Activated naive CD8-positive, alpha-beta T cell treated with anti-CD3 and anti-CD28 coated beads, Interleukin-2, amount 50 U/mL, for 24 hours (primary cell): ENCODE measurements at places on chromosomes 11 and 22.

- DNase-seq, result no peak
- H3K27me3 ChIP-seq, result peaks cover 38% of the 10 kb centered on the region
- no peaks in the 10 kb centered on the region for H3K36me3 ChIP-seq
Measured at GRCh38 chr22:48486134-48486532, 1341.5 kb downstream of the BRD1 start.

- H3K27ac ChIP-seq, result no peak overlapping the region
- peaks cover 13% of the 10 kb centered on the region for H3K27me3 ChIP-seq
- H3K4me1 ChIP-seq, result no peaks in the 10 kb centered on the region
- DNase-seq, result peak; percentile 30
- H3K4me3 ChIP-seq, result no peak overlapping the region
- no peaks in the 10 kb centered on the region for H3K36me3 ChIP-seq
Measured at GRCh38 chr11:116513894-116514293, 258.9 kb downstream of the BUD13 start.

- no peak overlapping the region for H3K27ac ChIP-seq
- H3K4me3 ChIP-seq, result no peak overlapping the region
- H3K27me3 ChIP-seq, result peaks cover 5% of the 10 kb centered on the region
- H3K36me3 ChIP-seq, result no peaks in the 10 kb centered on the region
- no peak for DNase-seq
Measured at GRCh38 chr11:27973851-27974536, 134.0 kb downstream of the KIF18A start.

- H3K27ac ChIP-seq, result no peak overlapping the region
- H3K27me3 ChIP-seq, result peaks cover 5% of the 10 kb centered on the region
- DNase-seq, result no peak
- no peaks in the 10 kb centered on the region for H3K4me1 ChIP-seq
- no peak overlapping the region for H3K4me3 ChIP-seq
Measured at GRCh38 chr11:112477152-112477551, 216.5 kb upstream of the PLET1 start.

- no peak overlapping the region for H3K27ac ChIP-seq
- peaks cover 10% of the 10 kb centered on the region for H3K4me1 ChIP-seq
- H3K36me3 ChIP-seq, result peaks cover 48% of the 10 kb centered on the region
- DNase-seq, result no peak
Measured at GRCh38 chr22:46829941-46830715, 67.7 kb downstream of the TBC1D22A start.

DNA sequence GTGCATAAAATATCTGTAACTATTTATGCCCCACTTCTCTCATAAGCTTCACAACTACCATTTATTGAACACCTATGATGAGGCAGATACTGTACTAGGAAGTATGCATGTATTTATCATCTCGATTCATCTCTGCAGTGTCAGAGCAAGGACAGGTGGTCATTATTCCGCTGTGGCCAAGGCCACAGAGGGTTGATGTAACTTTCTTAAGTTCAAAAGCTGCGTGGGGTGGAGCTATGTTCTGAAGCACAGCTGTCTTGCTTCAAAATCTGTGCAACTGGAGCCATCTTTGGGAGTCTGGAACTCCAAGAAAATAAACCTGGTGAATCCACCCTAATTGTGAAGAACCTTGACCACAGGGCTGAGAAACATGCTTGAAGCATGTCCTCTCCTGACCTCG lies 60.2 kb upstream of the HMGXB4 start:
- H3K27me3 ChIP-seq, result peaks cover 15% of the 10 kb centered on the region
- no peaks in the 10 kb centered on the region for H3K4me1 ChIP-seq
- no peak overlapping the region for H3K27ac ChIP-seq
- DNase-seq, result no peak
- no peak overlapping the region for H3K4me3 ChIP-seq

GRCh38 chr22:38077096-38077495 lies 6.9 kb downstream of the SLC16A8 start:
- H3K4me3 ChIP-seq, result no peak overlapping the region
- H3K36me3 ChIP-seq, result no peaks in the 10 kb centered on the region
- H3K27me3 ChIP-seq, result peaks cover 22% of the 10 kb centered on the region
- no peak overlapping the region for H3K27ac ChIP-seq
- no peak for DNase-seq

DNA sequence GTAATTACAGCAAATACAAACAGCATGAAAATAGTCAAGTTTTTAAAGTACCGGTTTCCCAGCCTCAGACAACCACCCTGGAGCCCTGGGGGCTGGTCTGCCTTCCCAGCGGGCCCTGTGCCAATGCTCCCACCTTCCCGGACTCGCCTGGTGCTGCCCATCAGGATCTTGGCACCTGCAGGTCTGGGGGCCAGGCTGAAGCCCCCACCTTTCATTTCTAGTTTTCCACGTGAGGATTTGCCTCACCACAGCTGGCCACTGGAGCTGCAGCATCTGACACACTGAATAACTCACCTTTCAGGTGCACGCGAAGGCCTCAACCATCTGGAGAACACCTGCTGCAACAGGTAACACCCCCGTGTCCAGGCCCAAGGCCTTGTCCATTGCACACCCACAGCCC lies 108.7 kb upstream of the THY1 start:
- H3K27me3 ChIP-seq, result peaks cover 7% of the 10 kb centered on the region
- H3K27ac ChIP-seq, result no peak overlapping the region

GRCh38 chr11:17313349-17314231 lies 37.1 kb downstream of the NUCB2 start:
- H3K4me3 ChIP-seq, result no peak overlapping the region
- no peaks in the 10 kb centered on the region for H3K4me1 ChIP-seq
- peaks cover 27% of the 10 kb centered on the region for H3K36me3 ChIP-seq
- H3K27ac ChIP-seq, result no peak overlapping the region
- no peaks in the 10 kb centered on the region for H3K27me3 ChIP-seq

- no peaks in the 10 kb centered on the region for H3K36me3 ChIP-seq
- H3K27ac ChIP-seq, result no peak overlapping the region
- H3K27me3 ChIP-seq, result no peaks in the 10 kb centered on the region
- peak; percentile 12 for DNase-seq
Measured at GRCh38 chr11:95443386-95443785, 212.4 kb upstream of the SESN3 start.

DNA sequence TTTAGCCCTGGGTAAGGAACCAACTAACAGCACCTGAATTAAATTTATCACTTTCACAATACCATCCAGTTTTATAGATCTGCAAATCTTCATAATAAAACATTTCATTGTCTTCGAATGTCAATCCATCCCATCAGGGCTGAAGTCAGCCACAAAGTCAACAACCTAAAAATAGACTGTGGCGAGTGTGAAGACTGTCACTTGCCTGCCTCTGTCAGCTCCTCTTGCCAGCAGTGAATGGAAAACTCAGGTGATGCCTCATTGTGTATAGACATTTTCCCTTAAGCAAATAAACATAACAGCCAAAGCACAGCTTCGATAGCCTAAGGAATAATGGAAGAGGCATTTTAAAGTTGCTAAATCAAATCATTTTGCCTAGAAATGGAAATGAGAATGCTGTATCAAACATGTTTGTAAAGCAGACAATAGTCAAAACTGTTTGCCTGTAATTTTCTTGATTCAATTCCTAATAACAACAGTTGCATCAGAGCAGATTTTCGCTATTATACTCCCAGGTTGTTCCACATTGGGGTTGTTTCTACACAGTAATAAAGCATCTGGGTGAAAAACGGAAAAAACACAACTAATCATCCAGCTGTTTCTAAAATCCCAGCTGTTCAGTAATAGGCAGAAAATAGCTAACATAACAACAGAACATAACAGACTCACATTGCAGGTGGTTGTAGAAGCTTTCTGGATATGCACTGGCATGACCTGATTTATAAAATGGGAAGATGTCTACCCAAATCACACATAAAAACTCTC lies 15.7 kb downstream of the KCNA4 start:
- H3K4me3 ChIP-seq, result no peak overlapping the region
- no peaks in the 10 kb centered on the region for H3K4me1 ChIP-seq
- H3K27me3 ChIP-seq, result no peaks in the 10 kb centered on the region
- H3K36me3 ChIP-seq, result no peaks in the 10 kb centered on the region

GRCh38 chr11:110830747-110831146 lies 118.5 kb upstream of the ARHGAP20 start:
- H3K36me3 ChIP-seq, result no peaks in the 10 kb centered on the region
- no peak overlapping the region for H3K27ac ChIP-seq

DNA sequence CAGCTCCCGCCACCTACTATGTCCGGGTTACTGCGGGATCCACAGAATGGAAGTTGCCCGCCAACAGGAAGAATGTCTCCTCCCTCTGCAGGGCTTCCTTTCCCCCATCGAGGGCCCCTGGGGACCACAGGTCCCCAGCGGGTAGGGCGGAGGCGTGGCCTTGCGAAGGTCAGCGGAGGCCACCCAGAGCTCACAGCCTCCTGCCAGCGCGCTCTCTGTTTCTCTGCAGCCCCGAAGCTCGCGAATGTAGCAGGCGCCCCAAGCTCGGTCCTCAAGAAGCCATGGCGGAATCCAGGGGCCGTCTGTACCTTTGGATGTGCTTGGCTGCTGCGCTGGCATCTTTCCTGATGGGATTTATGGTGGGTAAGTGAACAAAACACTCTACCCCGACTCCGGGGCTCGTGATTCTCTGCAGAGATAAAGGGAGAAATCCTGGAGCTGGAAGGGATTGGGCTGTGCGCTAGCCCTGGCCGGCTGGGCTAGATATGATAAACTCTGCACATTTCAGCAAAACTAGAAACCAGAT lies at the start of gene NAALAD2:
NAALAD2 (plus strand) TSS at position 186 of the 526 bp plus-strand sequence; CDS start at position 282, 96 bp downstream.
- H3K4me3 ChIP-seq, result peak within 1 kb of the TSS; percentile 30
- DNase-seq, result peak; percentile 2
- no peaks in the 10 kb centered on the region for H3K36me3 ChIP-seq
- H3K27me3 ChIP-seq, result peaks cover 46% of the 10 kb centered on the region
- no peak within 1 kb of the TSS for H3K27ac ChIP-seq
- peaks cover 14% of the 10 kb centered on the region for H3K4me1 ChIP-seq

GRCh38 chr22:46803031-46803880 lies 40.8 kb downstream of the TBC1D22A start:
- H3K36me3 ChIP-seq, result peaks cover 53% of the 10 kb centered on the region
- DNase-seq, result peak; percentile 74
- H3K27me3 ChIP-seq, result no peaks in the 10 kb centered on the region
- peak overlapping the region; percentile 42 for H3K4me3 ChIP-seq
- H3K4me1 ChIP-seq, result peaks cover 38% of the 10 kb centered on the region

DNA sequence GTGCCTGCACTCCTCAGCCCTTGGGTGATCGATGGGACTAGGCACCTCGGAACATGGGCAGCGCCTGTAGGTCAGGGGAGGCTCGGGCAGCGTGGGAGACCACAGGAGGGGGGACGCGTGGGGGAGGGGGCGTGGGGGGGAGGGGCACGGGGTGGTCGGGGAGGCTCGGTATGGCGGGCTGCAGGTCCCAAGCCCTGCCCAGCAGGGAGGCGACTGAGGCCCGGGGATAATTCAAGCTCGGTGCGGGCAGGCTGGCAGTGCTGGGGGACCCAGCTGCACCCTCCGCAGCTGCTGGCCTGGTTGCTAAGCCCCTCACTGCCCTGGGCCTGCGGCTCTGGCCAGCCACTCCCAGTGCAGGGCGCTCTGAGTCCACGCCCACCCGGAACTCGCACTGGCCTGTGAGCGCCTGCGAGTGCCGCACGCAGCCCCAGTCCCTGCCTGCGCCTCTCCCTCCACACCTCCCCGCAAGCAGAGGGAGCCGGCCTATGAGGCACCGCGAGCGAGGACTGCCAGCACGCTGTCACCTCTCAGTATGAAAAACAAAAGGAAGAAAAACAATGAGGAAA lies 1698.3 kb upstream of the RAG2 start:
- H3K27ac ChIP-seq, result no peak overlapping the region
- H3K27me3 ChIP-seq, result no peaks in the 10 kb centered on the region
- no peak overlapping the region for H3K4me3 ChIP-seq
- no peak for DNase-seq
- no peaks in the 10 kb centered on the region for H3K4me1 ChIP-seq
- no peaks in the 10 kb centered on the region for H3K36me3 ChIP-seq
